ENCODE measurements at places on chromosomes 6 and 20.

- DNase-seq = no peak
Measured at GRCh38 chr20:50427719-50428083, 82.5 kb upstream of the PTPN1 start.

DNA sequence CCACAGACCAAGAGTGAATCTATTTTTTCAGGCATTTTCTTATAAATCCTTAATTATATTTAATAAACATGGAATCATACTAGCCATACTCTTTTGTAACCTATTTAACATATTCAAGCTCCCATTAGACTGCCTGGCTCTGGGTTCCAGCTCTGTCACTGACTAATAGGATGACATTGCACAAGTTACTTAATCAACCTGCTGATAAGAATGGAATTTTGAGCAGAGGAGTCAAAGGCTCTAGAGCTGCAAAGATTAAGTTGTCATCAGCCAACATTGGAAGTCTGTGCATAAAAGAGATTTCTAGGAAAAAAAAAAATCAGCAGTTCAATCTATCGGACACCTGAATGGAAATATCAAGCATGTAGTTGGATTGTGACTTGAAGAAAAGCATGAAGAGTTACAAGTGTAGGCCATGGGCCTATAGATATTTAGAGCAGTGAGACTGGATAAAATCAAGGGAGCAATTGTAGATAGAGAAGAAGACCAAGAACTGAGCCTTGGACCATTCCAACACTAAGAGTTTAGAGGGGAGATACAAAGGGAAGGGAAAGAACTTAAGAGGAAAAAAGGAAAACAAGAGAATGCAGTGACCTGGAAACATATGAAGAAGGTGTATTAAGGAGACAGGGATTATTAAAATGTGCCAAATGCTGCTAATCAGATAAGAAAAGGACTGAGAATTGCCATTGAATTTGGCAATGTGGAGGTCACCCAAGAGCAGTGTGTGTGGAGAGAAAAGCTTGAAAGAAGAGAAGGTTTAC lies 11.0 kb upstream of the HINT3 start:
- DNase-seq = no peak

- no peak for DNase-seq
Measured at GRCh38 chr20:20465252-20465651, 97.3 kb downstream of the INSM1 start.

DNA sequence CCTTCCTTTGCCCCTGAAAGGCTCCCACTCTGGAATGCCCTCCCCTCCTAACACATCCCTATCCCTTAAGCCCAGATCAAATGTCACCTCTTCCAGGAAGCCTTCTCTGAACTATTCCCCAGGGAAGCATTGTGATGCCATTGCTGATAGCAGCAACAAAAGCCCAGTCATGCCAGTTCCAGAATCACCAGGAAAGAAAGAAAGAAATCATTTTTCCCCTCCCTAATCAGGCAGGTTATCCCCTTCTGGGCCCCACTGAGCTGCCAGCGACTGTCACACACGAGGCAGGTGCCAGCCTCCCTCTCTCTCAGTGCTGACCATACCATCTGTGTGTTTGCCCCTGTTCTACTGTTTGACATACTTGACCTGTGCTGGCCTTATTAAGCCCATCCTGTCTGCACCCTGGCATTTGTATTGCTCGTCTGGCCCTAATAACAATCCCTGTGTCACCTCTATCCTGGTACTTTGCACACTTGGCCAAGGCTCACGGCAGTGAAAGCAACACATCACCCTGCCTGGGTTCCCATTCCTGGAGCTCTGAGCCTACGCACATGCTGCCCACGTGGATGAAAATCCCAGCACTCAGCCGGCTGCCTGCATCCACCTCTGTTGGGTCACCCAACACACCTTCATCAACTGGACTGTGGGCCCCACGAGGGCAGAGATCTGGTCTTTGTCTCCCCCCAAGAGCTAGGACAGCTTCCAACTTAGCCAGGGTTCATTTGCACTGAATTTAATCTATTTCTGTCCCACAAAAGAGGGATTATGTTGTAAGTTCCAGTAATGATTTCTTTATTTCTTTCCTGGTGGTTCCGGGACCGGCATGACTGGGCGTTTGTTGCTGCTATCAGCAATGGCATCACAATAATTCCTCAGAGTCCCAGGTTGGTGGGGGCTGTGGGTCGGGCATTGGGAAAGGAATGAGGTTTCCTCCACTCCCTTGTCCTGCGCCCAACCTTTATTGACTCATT lies 5.3 kb upstream of the BPIFB1 start:
- DNase-seq = no peak

GRCh38 chr6:51926125-51926524 lies 161.3 kb downstream of the PKHD1 start:
- DNase-seq = no peak

GRCh38 chr20:5000263-5001173 lies 792 bp downstream of the SLC23A2 start:
- DNase-seq = no peak

GRCh38 chr6:26173836-26174145 lies 86.6 kb downstream of the HFE start:
- no peak for DNase-seq

All from esophagus squamous epithelium (tissue), 5 donors.